Natural killer cell treated with Interleukin-12 subunit alpha and Interleukin-12 subunit beta and Interleukin-15 and Interleukin-18, amount 100 ng/mL, for 72 hours (primary cell): ENCODE measurements at places on chromosomes 12 and 14. TPM values are rescaled to one million over a fixed set of nuclear protein-coding genes. Genes with fewer than 3 reads are reported as not detected.

Gene DNAI7
- total RNA-seq = not detected

Gene DIO3
- not detected for total RNA-seq

Gene ABCD2
- 3.1 TPM for total RNA-seq

Gene MORN3
- total RNA-seq = 0.43 TPM

Gene NPAS3
- total RNA-seq = not detected

Gene B4GALNT1
- 3.6 TPM for total RNA-seq

Gene PRB2
- not detected for total RNA-seq

Gene GZMH
- total RNA-seq = 37.3 TPM

Gene RAPGEF3
- total RNA-seq = 0.19 TPM

Gene IAPP
- total RNA-seq = not detected

Gene POU6F1
- total RNA-seq = 5.3 TPM

Gene OR6C74
- not detected for total RNA-seq

Gene KERA
- total RNA-seq = not detected

Gene CALM1
- 669 TPM for total RNA-seq

DNA sequence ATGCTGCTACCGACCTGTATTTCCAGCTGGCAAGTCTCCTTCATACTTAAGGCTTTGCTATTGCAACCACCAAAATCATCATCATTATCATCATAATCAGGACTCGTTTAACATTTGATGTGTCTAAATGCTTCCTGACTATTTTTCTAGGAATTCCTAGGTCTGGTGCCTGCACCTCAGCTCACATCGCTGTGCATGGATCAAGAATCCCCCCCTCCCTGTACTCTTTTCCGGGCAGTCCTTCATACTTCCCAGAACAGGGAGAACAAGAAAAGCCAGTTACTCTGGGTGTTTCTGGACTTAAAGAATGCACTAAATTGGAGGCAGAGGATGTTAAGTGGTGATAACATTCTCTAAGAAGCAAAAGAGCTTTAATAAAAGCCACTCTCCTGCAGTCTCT is 9.4 kb downstream of the ERP27 start:
- DNase-seq = no peak
- peaks cover 8% of the 10 kb centered on the region for H3K36me3 ChIP-seq
- no peak overlapping the region for H3K4me3 ChIP-seq
- H3K27me3 ChIP-seq = no peaks in the 10 kb centered on the region
- no peak overlapping the region for H3K27ac ChIP-seq

- no peaks in the 10 kb centered on the region for H3K27me3 ChIP-seq
- H3K4me3 ChIP-seq = no peak overlapping the region
- no peak overlapping the region for H3K27ac ChIP-seq
- peaks cover 14% of the 10 kb centered on the region for H3K36me3 ChIP-seq
- DNase-seq = no peak
These were observed 24.6 kb downstream of the GCN1 start for GRCh38 chr12:120169946-120170345.

GRCh38 chr14:80100681-80101080 is 110.6 kb downstream of the DIO2 start:
- H3K36me3 ChIP-seq = no peaks in the 10 kb centered on the region
- DNase-seq = no peak
- no peak overlapping the region for H3K27ac ChIP-seq
- no peaks in the 10 kb centered on the region for H3K27me3 ChIP-seq

GRCh38 chr14:81122326-81122725 is 98.4 kb downstream of the GTF2A1 start:
- H3K27me3 ChIP-seq = peaks cover 5% of the 10 kb centered on the region
- H3K36me3 ChIP-seq = no peaks in the 10 kb centered on the region
- H3K27ac ChIP-seq = peak overlapping the region; percentile 2
- no peak for DNase-seq

- no peak overlapping the region for H3K27ac ChIP-seq
- no peak for DNase-seq
- H3K4me1 ChIP-seq = no peaks in the 10 kb centered on the region
- no peak overlapping the region for H3K4me3 ChIP-seq
- H3K36me3 ChIP-seq = no peaks in the 10 kb centered on the region
These were observed 13.4 kb downstream of the JAG2 start for GRCh38 chr14:105155071-105155651.

- peaks cover 11% of the 10 kb centered on the region for H3K4me1 ChIP-seq
- peaks cover 41% of the 10 kb centered on the region for H3K36me3 ChIP-seq
These were observed 72.4 kb downstream of the PLBD1 start for GRCh38 chr12:14495326-14495725.

- H3K4me3 ChIP-seq = no peak overlapping the region
- DNase-seq = no peak
- H3K27me3 ChIP-seq = no peaks in the 10 kb centered on the region
- no peaks in the 10 kb centered on the region for H3K4me1 ChIP-seq
- H3K27ac ChIP-seq = no peak overlapping the region
These were observed 54.0 kb downstream of the MIPOL1 start for GRCh38 chr14:37251775-37252174.

GRCh38 chr14:34965912-34966311 is 16.9 kb upstream of the SRP54 start:
- no peak overlapping the region for H3K4me3 ChIP-seq
- H3K36me3 ChIP-seq = no peaks in the 10 kb centered on the region
- peaks cover 4% of the 10 kb centered on the region for H3K4me1 ChIP-seq
- H3K27me3 ChIP-seq = no peaks in the 10 kb centered on the region
- no peak for DNase-seq
- H3K27ac ChIP-seq = no peak overlapping the region

DNA sequence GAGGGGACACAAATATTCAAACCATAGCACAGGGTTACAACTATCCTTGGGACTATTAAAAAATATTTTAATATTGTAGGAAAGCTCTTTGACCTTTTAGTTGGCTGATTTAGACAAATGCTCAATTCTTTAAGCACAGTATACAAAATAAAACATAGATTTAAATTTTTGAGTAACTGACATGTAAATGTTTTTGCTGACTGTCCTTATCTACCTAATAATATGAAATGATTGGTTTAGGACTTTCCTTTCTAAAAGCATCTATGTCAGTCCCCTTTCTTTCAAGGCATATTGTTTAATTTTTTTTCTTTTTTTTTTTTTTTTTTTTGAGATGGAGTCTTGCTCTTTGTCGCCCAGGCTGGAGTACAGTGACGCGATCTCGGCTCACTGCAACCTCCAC is 16.5 kb upstream of the OR6J1 start:
- no peaks in the 10 kb centered on the region for H3K27me3 ChIP-seq
- H3K36me3 ChIP-seq = no peaks in the 10 kb centered on the region
- no peak for DNase-seq

GRCh38 chr14:92587700-92588085 is 74.1 kb downstream of the RIN3 start:
- peaks cover 83% of the 10 kb centered on the region for H3K4me1 ChIP-seq
- H3K36me3 ChIP-seq = peaks cover 50% of the 10 kb centered on the region
- H3K4me3 ChIP-seq = peak overlapping the region; percentile 94
- DNase-seq = no peak

DNA sequence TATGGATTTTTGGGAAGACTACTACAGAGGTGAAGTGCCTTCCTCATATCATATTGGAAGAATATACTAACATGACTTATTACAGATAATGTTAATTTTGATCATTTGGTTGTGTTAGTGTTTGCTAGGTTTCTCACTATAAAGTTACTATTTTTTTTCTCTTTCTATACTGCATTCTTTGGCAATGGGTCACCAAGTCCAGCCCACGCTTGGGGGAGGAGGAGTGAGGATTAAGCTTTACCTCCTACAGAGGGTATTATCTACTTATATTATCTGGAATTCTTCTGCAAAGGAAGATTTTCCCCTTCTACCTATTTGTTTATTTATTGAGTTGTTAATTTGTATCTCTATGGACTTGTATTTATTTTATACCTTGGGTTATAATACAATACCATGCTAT is 31.5 kb downstream of the SCN8A start:
- H3K27me3 ChIP-seq = peaks cover 35% of the 10 kb centered on the region
- no peak overlapping the region for H3K27ac ChIP-seq
- no peak for DNase-seq
- no peak overlapping the region for H3K4me3 ChIP-seq

DNA sequence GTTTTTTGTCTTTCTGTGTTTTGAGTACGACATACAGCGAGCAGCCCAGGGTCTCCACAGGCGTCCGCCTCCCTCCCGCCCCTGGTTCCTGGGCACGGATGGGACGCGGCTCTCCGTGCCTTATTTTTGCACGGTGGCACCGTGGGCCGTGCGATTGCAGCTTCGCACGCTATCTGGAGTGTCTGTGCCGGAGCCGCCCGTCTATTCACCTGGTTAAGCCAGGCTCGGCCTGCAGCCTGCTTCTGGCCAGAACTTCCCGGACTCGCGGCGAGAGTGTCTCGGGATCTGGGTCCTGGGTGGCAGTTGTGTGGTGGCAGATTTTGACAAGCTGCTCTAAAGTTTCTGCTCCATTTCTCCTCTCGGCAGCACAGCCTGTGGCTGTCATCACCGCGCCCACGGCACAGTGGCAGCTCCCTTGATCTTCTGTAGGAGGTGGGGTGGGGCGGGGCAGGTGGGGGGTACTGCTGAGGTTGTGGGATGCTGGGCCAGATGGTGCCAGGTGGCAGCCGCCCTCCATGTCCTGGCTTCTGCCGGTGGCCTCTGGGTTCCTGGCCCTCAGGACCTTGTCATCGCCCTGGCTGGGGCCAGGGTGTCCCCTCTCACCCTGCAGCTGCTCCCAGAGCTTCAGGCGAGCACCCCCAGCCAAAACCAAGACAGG is 2.9 kb downstream of the MMP17 start:
- peak overlapping the region; percentile 52 for H3K4me3 ChIP-seq
- H3K27me3 ChIP-seq = peaks cover 20% of the 10 kb centered on the region
- DNase-seq = no peak

- no peak overlapping the region for H3K4me3 ChIP-seq
- peaks cover 31% of the 10 kb centered on the region for H3K4me1 ChIP-seq
- H3K27ac ChIP-seq = no peak overlapping the region
- H3K36me3 ChIP-seq = no peaks in the 10 kb centered on the region
- peaks cover 7% of the 10 kb centered on the region for H3K27me3 ChIP-seq
- no peak for DNase-seq
These were observed 89.9 kb upstream of the EGLN3 start for GRCh38 chr14:34040766-34041165.

- H3K27ac ChIP-seq = peak overlapping the region; percentile 98
- H3K4me3 ChIP-seq = peak overlapping the region; percentile 35
- no peak for DNase-seq
- H3K36me3 ChIP-seq = peaks cover 12% of the 10 kb centered on the region
- H3K27me3 ChIP-seq = no peaks in the 10 kb centered on the region
- H3K4me1 ChIP-seq = peaks cover 58% of the 10 kb centered on the region
These were observed 53.6 kb downstream of the ARF6 start for GRCh38 chr14:49946320-49947141.

DNA sequence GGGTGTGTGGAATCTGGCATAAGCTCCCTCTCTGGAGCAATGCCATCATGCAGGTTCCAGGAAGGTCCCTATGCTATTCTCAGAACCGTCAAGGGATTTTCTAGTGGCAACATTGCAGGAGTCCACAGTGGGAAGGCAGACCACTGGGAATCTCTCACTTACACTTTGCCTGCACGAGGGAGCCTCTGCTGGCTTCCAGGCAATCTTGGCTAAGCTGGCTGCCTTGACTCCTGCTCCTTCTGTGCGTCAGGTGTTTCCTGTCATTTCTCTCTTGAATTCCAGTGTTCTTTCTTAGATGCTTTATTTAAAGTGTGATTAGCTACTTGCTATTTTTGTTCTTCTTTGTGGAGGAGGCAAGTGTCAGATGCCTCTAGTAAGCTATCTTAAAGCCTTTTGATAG is 414.0 kb upstream of the ATP2B1 start:
- no peak overlapping the region for H3K27ac ChIP-seq
- peaks cover 25% of the 10 kb centered on the region for H3K27me3 ChIP-seq
- no peaks in the 10 kb centered on the region for H3K4me1 ChIP-seq

DNA sequence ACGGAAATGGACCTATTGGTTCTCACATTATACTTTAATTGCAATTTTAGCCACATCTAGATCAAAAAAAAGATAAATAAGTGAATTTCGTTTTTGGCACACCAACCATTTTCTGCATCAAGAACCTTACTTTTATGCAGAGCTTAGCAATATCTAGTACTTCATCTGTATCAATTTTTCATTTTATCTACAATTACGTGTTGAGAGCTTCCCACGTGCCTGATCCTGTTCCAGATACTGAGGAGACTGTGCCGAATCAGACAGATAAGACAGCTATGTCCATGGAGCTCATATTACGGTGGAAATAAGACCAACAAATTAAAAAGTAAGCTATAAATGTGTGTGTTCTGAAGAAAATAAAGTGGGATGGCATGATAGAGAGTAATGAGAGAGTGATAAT is 101.6 kb downstream of the MGAT4C start:
- no peaks in the 10 kb centered on the region for H3K27me3 ChIP-seq
- H3K4me3 ChIP-seq = no peak overlapping the region
- no peak for DNase-seq
- H3K27ac ChIP-seq = no peak overlapping the region

- no peak overlapping the region for H3K4me3 ChIP-seq
- H3K4me1 ChIP-seq = peaks cover 2% of the 10 kb centered on the region
- H3K27me3 ChIP-seq = peaks cover 26% of the 10 kb centered on the region
- H3K36me3 ChIP-seq = no peaks in the 10 kb centered on the region
- DNase-seq = peak; percentile 8
- H3K27ac ChIP-seq = no peak overlapping the region
These were observed 115.4 kb upstream of the VRK1 start for GRCh38 chr14:96681829-96682228.
